ENCODE measurements at places on chromosomes 4 and X. TPM values are rescaled to one million over a fixed set of nuclear protein-coding genes. Genes with fewer than 3 reads are reported as not detected.

DNA sequence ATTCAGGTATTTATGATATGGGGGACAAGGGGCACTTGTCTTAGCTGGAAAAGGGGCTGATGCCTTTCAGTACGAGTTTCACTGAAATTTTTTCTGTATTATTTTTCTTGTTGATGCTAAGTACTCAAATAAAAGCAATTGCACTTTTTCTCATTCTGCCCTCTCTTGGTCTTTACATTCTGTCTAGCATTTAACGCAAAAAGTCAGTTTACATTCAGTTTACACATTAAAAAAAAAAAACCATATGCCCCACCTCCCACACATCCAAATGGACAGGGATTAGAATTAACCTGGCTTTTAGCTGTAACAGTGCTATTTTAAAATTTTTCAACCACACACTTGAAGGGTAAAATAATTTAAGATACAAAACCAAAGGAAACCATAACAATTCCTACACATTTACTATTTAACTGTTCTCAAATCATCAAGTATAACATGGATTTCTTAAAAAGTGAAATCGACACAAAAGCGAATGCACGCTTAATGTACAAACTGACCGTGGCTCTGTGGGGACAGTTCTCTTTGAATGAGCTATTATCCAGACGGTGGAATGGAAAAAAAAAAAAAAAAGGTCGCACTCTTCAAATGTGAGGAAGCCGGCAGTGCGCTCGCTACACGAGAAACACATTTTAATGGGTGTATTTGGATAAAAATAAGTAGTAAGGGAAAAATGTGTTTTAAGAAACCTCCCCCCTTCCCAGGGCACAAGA lies 1.4 kb downstream of the AMMECR1 start:
- no peaks in the 10 kb centered on the region for H3K27me3 ChIP-seq
- no peaks in the 10 kb centered on the region for H3K36me3 ChIP-seq
- H3K4me1 ChIP-seq, result peaks cover 7% of the 10 kb centered on the region
- H3K27ac ChIP-seq, result no peak overlapping the region

- no peak overlapping the region for H3K27ac ChIP-seq
- H3K36me3 ChIP-seq, result no peaks in the 10 kb centered on the region
- no peak overlapping the region for H3K4me3 ChIP-seq
- no peaks in the 10 kb centered on the region for H3K4me1 ChIP-seq
- DNase-seq, result no peak
Observed at GRCh38 chr4:151991884-151992167, 231.0 kb upstream of the GATB start.

GRCh38 chr4:166003811-166004210 lies 130.8 kb downstream of the TLL1 start:
- no peaks in the 10 kb centered on the region for H3K27me3 ChIP-seq
- H3K36me3 ChIP-seq, result no peaks in the 10 kb centered on the region
- DNase-seq, result no peak
- H3K4me1 ChIP-seq, result no peaks in the 10 kb centered on the region
- H3K27ac ChIP-seq, result no peak overlapping the region

DNA sequence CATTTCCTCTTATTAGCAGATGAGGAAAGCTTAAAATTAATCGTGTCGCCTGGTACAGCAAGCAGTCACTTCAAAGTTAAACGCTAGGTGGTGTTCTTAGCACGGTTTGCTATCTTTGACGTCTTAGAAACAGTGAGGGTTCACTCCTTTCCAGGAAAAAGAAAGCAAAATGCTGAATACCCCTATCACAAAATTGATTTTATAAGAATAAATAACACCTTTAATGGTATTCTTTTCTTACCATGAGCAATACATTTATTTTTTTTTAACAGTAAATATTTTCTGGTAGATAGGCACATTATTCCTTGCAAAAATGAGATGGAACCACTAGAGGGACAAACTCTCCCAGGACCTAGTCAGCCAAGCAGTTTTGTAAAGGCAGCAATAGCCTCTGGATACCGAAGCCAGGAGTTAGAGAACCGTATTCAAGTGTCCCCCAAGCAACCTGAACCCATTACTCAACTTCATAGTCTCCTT lies 153.9 kb downstream of the KDR start:
- H3K27ac ChIP-seq, result no peak overlapping the region
- H3K4me1 ChIP-seq, result no peaks in the 10 kb centered on the region
- no peaks in the 10 kb centered on the region for H3K36me3 ChIP-seq
- no peak overlapping the region for H3K4me3 ChIP-seq

TMPRSS11F gene
- not detected for total RNA-seq

FGF16 gene
- total RNA-seq, result not detected

NSG1 gene
- total RNA-seq, result 2.3 TPM

PCDH7 gene
- 38.8 TPM for total RNA-seq

SLC4A4 gene
- total RNA-seq, result 18.7 TPM

Measured in stomach (tissue), 19 donors.